Endothelial cell of umbilical vein (primary cell): ENCODE measurements at places on chromosomes 6 and 20. TPM values are rescaled to one million over a fixed set of nuclear protein-coding genes. Genes with fewer than 3 reads are reported as not detected.

DNA sequence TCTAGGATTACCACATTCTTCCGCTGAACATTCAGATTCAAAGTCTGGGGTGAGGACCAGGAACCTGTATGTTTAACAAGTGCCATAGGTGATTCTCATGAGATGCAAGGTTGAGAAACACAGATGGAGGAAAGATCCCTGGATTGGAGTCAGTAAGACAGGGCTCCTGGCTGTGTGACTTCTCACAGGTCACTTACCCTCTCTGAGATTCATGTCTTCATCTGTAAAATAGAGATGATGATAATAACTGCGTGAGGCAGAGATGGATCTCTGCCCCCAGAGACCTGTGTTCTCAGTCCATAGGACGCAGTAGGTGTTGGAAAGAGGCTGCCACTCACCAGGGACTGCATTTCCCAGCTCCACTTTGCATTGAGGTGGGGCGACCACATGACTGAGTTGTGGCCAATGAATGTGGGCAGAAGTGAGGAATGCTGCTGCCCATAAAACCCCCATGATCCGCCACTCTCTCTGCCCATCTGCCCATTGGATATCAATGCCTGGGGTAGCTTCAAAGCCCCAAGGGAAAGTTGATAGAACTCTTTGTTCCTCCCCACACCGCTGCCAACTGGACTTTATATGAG, 13.6 kb upstream of the GDAP1L1 start:
- DNase-seq = no peak

DNA sequence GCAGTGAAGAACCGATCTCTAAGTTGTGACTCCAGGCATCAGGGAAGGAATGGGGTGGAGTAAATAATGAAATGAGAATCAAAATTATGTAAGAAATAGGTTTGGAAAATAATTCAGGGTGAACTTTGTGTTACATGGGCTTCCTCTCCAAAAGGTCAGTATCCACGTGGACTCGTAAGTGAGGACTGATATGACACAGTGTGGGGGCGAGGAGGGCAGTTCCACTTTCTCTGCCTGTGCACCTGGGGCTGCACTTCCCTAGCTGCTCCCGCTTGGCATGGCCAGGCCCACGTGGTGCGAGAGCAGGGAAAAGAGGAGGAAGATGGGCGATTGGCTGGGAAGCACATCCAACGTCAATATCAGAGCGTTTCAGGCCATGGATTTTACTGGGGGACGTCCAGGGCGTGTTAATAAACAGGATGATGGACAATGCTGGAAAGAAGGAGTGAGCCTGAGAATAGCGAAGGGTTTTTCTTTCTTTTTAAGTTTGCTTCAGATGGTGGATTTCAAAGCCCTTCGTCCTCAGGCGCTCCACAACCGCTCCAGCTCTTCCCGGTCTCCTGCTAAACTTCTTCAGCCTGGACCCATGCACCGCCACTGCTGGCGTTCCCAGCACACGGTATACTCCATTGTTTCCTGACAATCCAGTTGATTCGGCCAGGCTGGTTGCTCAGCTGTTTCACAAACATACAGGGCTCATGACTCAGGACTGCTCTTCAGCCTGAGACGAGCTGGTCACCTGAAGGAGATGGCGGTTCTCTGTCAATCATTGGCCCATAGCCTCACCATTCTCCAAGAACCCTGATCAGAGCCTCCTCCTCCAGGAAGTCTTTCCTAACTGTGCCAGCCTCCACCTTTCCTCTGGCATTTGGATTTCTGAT, 11.8 kb downstream of the CCR6 start:
- no peak for DNase-seq

GRCh38 chr6:151385177-151385576, 6.2 kb downstream of the ZBTB2 start:
- peak; percentile 53 for DNase-seq

DNA sequence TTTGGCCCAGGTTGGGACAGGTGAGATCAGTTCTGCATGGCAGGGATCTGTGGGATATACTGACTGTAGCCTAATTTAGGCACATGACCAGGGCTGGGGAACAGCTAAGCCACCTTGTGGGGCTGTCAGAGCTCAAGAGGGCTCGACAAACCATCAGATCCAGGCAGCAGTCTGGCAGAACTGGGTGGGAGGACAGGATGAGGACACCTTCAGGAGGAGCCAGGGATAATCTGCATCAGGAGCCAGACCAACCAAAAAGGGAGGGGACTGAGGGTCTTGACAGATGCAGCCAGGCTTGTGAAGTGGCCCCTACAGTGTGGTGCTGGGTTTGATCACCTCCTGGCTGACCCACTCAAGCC, 123.4 kb downstream of the MAFB start:
- no peak for DNase-seq

Gene CGAS
- 1.6 and 1.9 TPM in 2 replicates for polyA plus RNA-seq

- DNase-seq = no peak
These were observed 83.5 kb downstream of the TNFAIP3 start for GRCh38 chr6:137950581-137950980.

DNA sequence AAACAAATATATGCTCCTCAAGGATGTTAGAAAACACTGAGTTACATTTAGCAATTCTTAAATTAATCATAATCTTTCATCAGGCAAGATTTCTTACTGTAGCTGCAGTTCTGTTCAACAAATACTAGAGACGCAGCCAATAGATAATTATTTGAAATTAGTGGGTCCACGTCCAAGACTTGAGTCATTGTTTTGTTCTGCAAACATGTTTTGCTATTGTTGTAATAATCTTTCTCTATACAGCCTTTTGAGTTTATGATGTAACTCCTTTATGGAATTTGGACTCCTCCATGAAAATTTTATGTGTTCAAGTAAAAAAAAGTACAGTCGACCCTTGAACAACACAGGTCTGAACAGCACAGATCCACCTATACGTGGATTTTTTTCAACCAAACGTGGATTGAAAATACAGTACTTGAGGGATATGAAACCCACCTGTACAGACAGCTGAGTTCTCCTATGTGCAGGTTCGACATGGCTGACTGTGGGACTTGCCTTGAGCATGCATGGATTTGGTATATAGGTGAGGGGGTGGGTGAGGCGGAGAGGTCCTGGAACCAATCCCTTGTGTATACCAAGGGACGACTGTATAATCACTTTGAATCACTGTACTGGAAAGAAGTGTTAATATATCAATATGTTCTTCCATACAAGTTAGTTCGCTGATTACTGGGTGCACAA, 41.3 kb upstream of the SLC22A16 start:
- no peak for DNase-seq

GRCh38 chr20:46362921-46363867, 43.2 kb downstream of the ELMO2 start:
- no peak for DNase-seq

DNA sequence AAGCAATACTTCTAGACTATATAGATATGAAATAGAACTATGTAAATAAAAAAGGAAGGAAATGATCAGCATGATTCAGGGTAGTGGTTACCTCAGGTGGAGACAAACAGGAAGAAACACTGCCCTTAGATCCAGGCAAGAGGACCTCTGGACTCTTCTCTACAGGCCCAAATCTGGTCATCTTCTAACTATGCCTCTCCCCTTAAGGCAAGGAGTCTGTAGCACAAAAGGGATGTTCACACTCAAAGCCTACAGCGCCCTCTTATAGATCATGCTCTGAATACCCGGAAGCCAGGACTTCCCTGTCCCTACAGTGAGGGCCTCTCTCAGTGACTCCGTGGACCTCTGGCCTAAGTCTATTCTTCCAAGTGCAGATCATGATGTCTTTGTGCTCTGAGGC, 30.4 kb upstream of the HIVEP2 start:
- no peak for DNase-seq

DNA sequence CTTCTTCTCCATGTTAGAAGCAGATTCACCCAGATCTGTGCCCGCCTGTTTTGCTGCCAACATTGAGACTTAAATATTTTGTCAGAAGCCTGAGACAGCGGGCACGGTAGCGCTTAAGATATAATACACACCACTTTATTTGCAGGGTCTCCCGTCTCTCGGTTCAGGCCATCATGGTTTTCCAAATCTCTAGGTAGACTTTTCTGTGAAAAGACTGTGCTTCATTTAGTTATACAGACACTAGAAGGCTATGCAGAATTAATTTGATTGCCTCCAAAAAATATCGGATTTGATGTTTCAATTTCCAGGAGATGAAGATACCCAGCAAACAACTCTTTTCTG, 598 bp downstream of the TBP start:
- no peak for DNase-seq

GRCh38 chr20:48538058-48538825, 289.6 kb downstream of the PREX1 start:
- DNase-seq = peak; percentile 7

DNA sequence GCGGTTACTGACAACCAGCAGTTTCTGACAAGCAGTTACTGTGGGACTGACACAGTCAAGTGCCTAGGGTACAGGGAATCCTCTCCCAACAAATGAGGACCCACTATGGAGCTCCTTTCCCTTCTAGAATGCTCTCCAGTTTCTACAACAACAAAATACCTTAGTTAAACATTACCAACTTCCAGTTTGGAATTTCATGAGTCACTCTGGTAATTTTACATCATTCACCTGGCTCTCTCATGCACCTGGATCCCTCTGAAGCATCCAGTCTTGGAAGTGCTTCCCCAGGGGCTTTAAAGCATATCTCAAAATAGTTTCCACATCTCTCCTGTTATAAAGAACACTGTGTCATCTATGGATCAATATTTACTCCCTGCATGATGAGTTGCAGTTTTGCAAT, 286.7 kb upstream of the SPTLC3 start:
- DNase-seq = no peak

GRCh38 chr6:152099446-152100182, 292.1 kb downstream of the ESR1 start:
- DNase-seq = no peak

Gene RALGAPA2
- 8.1 and 10.0 TPM in 2 replicates for polyA plus RNA-seq

DNA sequence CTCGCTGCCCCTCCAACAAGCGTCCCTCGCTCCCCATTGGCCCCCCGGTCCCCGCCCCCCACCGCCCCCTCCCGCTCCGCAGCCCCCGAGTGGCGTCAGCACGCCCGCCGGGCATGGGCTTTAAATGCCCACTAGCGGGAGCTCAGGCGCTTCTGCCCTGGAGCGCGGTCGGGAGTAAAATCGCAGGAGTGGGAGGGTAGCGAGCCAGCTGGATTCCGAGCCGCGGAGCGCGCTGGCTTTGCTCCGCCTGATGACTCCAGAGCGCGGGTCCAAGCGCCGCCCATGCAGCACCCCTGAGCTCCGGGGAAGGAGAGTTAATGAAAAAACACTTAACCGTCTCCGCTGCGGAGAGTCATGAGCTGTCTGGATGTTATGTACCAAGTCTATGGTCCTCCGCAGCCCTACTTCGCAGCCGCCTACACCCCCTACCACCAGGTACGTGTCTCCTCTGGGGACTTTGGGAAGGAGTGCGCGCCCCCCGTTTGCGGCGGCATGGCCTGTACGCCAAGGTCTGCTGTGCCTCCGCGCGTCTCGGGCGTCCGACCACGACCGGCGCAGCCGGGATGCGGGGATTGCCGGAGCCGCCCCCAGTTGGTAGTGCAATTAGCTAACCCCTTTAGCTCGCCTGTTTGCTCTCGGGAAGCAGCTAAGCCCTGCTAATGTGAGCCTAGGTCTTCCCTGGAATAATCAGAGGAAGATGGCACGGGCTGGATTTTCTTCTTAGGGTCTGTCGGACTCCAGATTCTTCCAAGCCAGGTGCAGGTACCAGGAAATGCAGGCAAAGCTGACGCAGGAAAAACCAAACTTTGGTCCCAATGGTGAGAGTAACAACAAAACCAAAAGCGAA, at the start of gene VGLL2:
TSS of gene VGLL2 (plus strand) at position 149 of the 847 bp plus-strand sequence. CDS start at position 355, 206 bp downstream.
- DNase-seq = peak; percentile 12

GRCh38 chr6:151699719-151700118, 107.8 kb upstream of the ESR1 start:
- DNase-seq = no peak

- DNase-seq = no peak
These were observed 28.0 kb downstream of the DIDO1 start for GRCh38 chr20:62898093-62898964.

Gene EPB41L1
- polyA plus RNA-seq = 6.1 and 18.9 TPM in 2 replicates

GRCh38 chr6:140001821-140002341, 627.4 kb upstream of the CITED2 start:
- no peak for DNase-seq

GRCh38 chr6:108165714-108166663, at the start of gene NR2E1:
Gene NR2E1 (plus strand): TSS chr6:108166022. CDS start chr6:108166766, 744 bp downstream.
- DNase-seq = no peak

Gene ADGRB3
- not detected in 2 replicates for polyA plus RNA-seq

- no peak for DNase-seq
These were observed 72.8 kb upstream of the CDYL start for GRCh38 chr6:4703382-4703781.

GRCh38 chr6:3022765-3023662, 23.3 kb downstream of the NQO2 start:
- DNase-seq = no peak

Gene SYCP2L
- not detected in 2 replicates for polyA plus RNA-seq

DNA sequence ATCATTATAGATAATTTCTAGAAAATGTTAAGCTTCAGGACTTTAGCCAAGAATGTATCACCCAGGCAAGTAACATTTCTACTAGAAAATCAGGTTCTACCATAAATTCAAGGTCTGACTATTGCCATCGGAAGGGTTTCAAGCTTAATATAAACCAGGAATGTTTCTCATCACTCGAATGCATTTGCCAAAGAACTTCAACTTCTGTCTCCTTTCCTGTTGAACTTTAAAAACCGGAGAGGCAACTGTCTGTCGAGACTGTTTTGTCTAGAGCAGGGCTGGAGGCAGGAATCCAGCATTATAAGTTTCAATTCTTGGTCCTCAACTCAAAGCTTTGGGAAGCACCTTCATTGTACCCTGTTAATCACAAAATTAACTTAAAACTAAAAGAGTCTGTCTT, 264.7 kb downstream of the ZNF217 start:
- DNase-seq = no peak

Gene RIPOR2
- polyA plus RNA-seq = 0.10 TPM in 1 of 2 replicates, not detected in the other

Gene MAK
- polyA plus RNA-seq = not detected in 2 replicates

DNA sequence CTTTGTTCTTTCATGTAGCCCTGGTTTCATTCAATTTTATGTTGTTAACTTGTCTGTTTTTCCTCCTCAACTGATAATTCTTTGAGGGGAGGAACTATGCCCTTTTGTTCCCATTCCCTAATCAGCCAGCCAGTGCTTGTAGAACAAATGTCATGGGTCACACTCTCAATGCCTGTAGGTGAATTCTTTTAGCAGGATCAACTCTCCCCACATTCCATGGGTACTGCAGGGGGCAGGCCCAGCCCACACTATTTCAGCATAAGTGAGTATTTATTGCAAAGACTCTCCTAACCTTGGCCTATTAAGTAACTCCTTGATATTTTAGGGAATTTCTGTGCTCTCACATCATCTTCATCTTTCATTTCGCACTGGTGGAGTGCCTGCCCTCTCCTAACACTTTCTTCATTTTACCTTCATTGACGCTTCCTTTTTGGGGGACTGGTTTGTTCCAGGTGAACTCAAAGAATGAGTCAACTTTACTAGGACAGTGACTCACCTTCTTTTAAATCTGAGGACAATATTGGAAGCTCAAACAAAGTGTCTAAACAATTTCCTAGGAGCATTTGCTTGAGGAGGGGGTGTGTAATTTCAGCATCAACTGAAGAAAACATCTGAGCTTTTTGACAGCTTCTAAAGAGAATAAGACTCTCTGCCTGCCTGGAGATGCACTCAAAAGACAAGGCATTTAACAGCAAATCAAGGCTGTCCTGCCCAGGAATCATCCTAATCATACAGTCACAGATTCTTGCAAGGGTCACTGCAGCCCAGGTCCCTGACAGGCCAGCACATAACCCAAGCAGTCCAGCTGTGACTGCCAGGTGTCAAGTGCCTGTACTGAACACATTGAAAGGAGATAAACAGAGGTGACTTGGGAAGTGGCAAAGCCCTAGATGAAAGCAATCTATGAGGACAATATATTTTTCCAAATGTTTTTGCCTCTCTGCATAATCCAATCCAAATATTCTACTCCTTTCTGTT, 263.9 kb upstream of the PRND start:
- DNase-seq = no peak

Gene BANF2
- not detected in 2 replicates for polyA plus RNA-seq

- DNase-seq = no peak
These were observed 66.4 kb upstream of the SLC22A23 start for GRCh38 chr6:3523271-3523670.

Gene ATRN
- polyA plus RNA-seq = 31.5 and 32.3 TPM in 2 replicates
